ENCODE measurements at places on chromosomes 2 and 18.

DNA sequence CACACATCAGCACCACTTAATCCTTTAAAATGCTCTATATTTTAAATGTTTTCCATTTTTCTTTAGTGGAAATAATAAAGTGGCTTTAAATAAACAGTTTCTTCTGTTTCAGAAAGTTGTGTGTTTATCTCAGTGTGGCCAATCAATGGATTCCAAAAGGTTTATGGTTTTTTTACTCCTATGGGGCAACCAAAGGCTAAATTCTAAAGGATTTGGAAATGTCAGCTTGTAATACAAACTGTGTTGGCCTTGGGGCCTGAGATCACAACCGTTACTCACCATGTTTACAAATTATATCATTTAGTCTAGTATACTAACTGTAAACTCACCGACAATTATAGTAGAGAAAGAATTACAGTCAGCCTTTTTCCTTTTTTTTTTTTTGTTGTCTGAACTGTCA, 827.2 kb downstream of the EPHA4 start:
- DNase-seq = no peak

DNA sequence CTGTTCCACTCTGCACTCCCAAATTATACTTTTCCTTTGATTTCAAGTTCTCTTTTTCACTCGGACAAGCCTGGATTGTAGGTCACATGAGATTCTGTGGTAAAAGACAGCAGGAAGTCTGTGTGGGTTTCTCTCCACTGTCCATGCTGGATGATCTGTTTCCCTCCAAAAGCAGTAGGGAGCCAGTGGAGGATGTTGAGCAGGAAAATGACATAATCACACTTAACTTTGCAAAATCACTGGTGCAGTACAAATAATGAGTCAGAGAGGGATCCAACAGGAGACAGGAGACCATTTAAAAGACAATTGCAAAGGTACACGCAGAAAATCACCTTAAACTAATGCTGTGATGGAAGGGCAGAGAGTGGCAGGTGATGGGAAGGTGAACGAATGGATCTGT, 301.3 kb downstream of the ZNF407 start:
- DNase-seq = no peak

DNA sequence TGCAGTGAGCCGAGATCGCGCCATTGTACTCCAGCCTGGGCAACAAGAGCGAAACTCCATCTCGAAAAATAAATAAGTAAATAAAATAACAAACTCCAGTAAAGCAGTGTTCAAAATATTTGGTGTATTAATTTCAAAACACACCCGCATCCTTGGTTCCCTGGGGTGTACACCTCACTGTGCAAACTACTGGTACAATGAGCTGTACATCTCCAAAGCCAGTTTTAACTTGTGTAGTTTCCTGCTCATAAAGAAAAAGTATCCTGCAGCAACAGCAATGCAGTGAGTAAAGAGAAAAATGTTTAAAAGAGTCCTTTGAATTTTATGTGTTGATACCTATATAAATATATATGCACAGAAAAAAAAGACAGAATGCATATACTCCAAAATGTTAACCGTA, 4.4 kb upstream of the NFE2L2 start:
- DNase-seq = no peak

DNA sequence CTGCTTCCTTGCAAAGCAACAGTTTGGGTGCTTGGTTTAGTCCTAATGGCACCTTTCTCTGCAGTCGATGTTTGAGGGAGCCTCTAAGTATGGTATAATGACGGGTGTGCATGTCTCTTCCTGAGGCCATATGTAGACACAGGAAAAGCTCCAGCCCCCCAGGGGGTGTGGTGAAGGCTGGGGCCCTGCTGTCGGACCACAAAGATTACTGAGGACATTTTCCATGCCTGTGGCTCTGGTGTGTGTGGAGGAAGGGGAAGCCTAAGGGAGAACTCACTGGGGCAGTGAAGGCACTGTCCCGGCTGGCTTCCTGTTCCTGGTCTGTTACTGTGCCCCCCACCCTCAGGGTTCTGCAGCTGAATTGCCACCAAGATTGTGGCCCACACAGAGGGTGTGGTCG, 187.1 kb downstream of the FHOD3 start:
- DNase-seq = no peak

DNA sequence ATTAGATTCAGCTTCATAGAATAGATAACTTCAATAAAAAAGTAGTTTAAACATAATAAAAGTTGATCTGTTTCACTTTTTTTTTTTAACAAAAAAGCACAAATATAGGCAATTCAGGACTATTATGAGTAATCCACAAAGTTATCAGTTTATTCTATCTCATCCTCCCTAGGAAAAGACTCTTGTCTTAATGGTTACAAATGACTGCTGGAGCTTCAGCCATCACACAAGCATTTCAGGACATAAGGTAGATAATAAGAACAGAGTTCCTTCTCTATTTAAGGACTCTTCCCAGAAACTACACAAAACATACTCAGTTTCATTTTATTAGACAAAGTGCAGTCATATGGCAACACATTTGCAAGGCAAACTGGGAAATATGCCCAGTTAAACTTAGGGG, 357.6 kb upstream of the SETBP1 start:
- DNase-seq = no peak

- DNase-seq = peak; percentile 22
Observed at GRCh38 chr18:61322265-61322873, 10.9 kb upstream of the CDH20 start.

DNA sequence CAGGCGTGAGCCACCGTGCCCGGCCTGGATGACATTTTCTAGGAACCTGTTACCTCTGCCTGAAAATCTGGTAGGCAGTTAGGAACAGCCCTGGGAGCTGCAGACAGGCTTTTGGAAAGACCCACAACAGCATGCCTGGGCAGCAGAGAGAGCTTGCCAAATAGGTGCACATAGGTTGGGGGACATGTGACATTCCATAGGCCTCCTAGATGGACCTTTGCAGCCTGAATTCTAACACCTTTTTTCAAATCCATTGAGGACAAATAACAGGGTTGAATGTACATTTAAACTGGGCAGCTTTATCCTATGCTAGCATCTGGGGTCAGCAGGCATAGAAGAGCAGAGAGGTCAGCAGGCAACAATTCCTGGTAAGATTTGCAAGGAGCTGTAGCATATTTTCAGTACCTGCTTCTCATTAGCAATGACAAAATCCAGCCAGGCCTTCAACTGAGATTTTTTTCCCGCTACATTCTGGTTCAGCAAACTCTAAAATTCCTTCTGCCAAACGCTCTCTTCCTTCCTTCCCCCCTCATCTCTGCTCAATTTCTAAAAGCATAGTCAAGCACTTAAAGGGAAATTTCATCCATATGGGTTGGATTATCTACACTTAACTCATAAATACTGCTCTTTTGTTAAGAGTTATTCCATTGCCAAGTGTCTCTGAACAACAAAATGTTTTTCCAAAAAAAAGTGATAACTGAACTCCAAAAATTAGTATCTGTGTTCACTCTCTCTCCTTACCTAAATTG, 75.2 kb downstream of the SOWAHC start:
- no peak for DNase-seq

GRCh38 chr2:54574107-54574859, 118.2 kb downstream of the SPTBN1 start:
- peak; percentile 45 for DNase-seq

GRCh38 chr18:77067291-77068061, 65.1 kb downstream of the MBP start:
- DNase-seq = peak; percentile 53

DNA sequence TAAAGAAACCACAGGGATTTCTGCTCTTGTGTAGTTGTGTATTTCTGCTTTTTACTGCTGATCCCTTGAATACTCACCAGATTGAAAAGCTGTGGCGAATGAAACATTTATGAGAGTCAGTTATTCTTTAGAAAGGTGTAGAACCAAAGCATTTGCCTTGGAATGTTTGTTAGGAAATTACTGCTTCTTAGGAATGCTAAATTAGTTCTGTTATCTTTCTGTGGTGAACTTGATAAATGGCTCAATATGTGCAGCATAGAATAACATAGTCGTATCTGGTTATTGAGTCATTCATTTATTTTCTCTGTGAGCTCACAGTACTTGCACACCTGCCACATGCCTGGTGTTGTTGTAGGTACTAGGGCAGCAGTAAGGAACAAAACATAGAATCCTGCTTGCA, 57.0 kb upstream of the FAM237A start:
- no peak for DNase-seq

GRCh38 chr2:42063431-42064171, 15.8 kb downstream of the PKDCC start:
- no peak for DNase-seq

GRCh38 chr2:128442053-128442751, 123.5 kb upstream of the HS6ST1 start:
- DNase-seq = no peak

DNA sequence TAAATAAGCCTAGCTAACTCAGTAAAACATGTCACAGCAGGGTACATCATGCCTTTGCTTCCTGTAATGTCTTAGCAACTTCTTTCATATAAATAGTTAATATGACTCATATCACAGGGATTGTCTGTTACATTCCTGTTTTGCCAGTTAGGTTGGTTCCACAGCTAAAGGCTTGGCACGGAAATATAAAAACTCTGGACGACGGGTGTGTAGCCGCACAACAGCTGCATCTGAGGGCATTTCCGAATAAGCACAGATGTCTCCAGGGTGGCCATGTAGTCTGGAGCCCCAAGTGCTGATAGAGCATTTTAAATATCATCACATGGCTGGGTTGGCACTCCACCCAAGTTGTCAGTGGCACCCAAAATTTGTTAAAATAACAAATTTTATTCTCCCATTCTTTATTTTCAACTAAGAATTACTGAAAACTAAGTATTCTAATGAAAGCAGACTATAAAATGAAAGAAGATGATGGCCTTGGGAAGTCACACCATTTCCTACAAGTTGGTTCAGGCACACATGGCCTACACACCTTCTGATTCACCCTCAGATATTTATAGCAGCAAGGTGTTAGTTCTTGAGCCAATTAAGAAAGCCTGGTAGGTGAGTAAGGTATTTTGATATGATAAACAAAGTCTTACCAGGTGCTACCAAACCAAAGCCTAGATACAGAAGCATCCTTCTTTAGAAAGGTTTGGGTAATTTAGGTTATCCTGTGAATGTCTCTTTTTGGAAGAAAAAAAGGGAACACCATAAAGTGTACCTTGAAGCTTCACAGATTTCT, 61.8 kb upstream of the STK17B start:
- no peak for DNase-seq

GRCh38 chr2:20177556-20178248, 47.2 kb downstream of the SDC1 start:
- no peak for DNase-seq

- no peak for DNase-seq
Observed at GRCh38 chr2:203852760-203853159, 14.8 kb upstream of the CTLA4 start.

- DNase-seq = no peak
Observed at GRCh38 chr2:105417857-105418436, 19.1 kb upstream of the FHL2 start.

DNA sequence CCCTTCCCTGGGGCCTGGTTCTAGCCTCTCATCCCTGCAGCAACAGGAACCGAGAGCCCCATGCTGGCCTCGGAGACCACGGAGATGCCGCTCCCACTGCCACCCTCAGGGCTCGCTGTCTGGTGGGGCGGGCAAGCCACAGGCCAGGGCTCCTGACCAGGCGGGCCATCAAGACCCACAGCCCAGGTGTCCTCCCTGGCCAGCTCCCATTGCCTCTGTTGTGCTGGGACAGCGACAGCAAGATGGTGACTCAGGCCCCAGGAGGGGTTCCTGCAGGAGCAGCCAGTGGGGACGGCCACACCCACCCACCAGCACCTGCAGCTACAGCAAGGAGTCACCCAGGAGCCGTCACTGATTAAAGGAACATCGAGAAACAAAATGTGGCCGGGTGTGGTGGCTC, 7.4 kb downstream of the KLHL30 start:
- DNase-seq = no peak

GRCh38 chr18:78753240-78753639, 226.4 kb upstream of the SALL3 start:
- no peak for DNase-seq

DNA sequence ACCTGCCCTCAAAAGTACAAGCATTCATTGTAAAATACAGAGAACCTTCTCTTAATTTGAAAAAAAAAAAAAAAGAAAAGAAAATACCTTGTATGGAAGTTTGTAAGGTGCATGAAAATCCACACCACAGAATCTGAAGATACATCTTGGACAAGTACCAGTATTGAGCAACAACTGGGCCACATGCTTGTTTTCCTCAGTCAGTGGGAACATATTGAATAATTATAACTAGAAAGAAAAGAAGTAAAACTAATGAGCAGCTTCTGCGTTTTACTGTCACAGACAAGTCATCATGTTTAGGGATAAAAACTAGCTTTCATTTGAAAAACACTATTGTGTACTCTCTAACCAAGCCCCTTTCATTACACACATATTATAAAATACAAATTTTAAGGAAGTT, 5.8 kb upstream of the PEX13 start:
- no peak for DNase-seq

GRCh38 chr2:137910641-137911040, 53.6 kb upstream of the HNMT start:
- no peak for DNase-seq

GRCh38 chr18:75016025-75016717, 192.8 kb downstream of the PTGR3 start:
- DNase-seq = no peak

- no peak for DNase-seq
Observed at GRCh38 chr2:129179199-129179598, 800.3 kb upstream of the RAB6C start.

- DNase-seq = no peak
Observed at GRCh38 chr2:124353656-124354055, 328.6 kb downstream of the CNTNAP5 start.

DNA sequence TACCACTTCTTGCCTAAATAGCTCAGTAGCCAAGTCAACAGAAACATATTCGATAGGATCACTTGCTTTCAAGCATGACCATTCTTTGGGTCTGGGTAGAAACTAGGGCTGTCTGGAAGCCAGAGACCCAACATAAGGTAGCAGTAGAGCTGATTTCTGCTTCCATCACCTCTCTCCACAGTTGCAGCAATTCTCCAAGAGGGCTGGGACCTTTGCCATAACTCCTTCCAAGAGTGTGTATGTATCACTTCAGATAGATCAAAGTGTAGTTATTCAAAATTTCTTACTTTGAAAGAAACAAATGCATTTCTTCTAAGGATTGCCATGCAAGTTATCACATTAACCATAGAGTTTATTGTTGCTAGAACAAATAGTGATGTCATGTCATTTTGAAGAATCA, 172.0 kb upstream of the GALNT5 start:
- no peak for DNase-seq

DNA sequence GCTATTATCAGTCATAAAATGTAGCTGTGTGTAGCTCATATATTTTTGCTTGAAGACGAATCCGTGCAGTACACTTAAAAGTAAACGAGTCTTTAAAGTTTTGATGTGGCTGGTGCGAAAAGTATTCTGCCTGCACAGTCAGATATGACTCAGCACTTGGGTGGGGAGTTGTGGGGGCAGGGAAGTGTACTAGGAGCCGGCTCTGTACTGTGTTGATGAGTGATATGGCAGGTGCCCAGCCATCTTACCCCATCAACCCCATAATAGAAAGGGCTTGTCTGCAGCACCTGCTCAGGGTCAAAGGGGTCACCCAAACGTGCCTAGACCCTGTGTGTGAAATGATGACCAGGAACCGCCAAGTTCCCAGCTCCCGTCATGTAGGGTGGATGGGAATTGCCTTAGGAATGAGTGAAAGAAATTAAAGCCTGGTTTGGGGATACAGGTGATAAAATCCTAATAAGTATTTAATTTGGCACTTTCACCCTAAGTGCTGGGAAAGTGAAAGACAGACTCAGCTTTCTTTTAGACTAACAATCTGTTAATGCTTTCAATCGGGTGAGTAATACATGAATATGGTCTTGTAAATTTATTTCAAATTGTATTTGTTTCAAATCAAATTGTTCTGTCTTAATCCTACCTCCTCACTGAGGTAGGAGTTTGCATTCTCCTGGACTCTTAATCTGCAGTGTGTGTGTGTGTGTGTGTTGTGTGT, 48.0 kb downstream of the BCL2L11 start:
- peak; percentile 68 for DNase-seq
